ENCODE measurements at places on chromosomes 12 and 14.

DNA sequence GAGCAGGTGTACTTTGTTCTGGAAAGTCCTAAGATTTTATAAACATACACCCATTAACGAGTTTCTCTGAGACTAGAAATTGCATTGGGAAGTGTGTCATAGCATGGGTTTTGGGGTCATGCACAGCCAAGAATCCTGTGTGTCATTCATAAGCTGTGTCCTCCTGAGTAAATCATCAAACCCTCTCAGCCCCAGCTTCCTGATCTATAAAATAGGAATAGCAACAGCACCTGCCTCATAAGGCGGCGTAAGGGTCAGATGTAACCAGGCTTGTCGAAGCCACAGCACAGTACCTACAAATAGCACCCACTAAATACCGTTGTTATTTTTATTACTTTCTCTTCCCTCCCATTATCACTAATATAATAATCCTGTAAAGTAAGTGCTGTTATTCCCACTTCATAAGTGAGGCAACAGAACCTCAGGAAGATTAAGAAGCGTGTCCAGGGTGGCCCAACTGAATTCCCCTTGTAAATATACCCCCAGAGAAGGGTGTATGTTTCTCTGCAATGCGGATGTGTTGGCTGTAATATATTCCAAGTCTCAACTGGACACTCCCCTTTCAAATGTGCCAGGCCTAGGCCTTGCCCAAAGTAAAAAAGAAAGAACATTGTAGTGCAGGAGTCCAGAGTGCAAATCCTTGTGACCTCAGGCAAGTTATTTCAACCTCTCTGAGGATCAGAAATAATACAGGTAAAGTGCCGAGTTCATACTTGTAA is 188.3 kb upstream of the BCL2L14 start:
- no peak for DNase-seq

- no peak for DNase-seq
Measured at GRCh38 chr12:11497438-11497837, 102.1 kb upstream of the PRB2 start.

DNA sequence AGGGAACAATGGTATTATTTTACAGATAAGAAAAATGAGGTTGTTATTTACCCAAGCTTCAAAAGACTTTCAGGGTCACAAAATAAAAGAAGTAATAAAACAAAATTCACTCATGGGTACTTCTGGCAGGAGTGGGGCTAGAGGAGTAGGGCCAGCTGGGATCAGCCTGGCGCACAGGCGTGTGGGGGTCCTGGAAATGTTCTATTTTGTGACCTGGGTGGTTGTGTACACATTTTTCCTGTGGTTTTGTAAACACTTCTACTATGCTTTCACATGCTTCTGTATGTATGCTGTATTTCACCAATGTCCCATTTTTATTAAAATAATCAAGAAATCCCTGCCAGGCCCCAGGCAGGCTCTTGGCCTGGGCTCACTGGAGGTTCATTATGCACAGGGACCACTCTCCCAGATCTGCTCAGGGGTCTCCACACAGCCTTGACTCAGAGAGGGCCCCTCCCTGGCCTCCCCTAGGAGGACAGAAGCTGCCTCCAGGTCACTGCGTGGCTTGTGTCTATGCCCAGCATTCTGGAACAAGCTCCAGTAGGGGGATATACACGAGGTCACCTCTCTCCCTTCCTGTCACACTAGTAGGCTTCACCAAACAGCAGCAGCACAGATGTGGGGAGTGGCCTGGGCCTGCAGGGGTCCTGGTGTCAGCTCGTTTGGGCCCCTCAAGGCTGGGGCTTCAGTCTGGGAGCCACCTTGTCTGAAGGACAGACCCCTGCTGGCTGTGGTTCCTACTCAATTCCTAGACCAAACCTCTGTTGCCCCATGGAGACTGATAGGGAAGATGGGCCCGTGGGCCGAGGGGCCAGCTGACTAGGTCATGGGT is 37.8 kb downstream of the ANAPC7 start:
- DNase-seq = no peak

- no peak for DNase-seq
Measured at GRCh38 chr14:21238823-21239518, 30.3 kb downstream of the HNRNPC start.

GRCh38 chr12:122865268-122866231 is 30.3 kb downstream of the HIP1R start:
- DNase-seq = no peak

DNA sequence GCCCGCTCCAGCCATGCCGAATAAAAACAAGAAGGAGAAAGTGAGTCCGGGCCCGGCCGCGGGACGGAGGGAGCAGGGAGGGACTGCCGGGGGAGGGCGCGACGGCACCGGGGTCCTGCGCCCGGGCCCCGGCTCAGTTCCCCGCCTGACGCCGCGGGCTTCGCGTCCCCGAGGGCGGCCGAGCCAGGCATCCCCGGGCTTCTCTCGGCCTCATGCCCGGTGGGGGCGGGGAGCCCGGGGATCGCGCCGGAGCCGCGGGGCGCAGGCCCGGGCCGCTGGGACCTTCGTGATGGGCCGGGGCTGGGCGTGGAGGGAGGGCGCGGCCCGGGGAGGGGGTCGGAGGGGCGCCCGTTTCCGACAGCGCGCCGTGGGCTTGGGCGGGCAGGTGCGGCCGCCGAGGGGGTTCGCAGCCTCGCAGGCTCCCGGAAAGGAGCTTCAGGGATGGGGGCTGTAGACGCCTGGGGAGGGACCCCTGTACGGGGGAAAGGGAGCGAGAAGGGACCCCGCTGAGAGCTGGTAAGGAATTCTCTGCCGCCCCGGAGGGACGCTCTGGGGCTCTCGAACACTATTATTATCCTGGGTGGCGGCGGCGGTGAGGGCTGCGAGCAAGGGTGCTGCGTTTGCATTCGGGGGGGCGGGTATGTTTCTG is 496 bp downstream of the PPP2R5C start:
- DNase-seq = peak; percentile 19

GRCh38 chr12:1732914-1733313 is 42.0 kb downstream of the ADIPOR2 start:
- DNase-seq = no peak

All from activated T-helper 1 cell treated with Interleukin-2 at 50 U/mL for 16 hours (primary cell).